Gastrocnemius medialis (tissue), 4 donors: ENCODE measurements at places on chromosomes 12 and 14. TPM values are rescaled to one million over a fixed set of nuclear protein-coding genes. Genes with fewer than 3 reads are reported as not detected.

DNA sequence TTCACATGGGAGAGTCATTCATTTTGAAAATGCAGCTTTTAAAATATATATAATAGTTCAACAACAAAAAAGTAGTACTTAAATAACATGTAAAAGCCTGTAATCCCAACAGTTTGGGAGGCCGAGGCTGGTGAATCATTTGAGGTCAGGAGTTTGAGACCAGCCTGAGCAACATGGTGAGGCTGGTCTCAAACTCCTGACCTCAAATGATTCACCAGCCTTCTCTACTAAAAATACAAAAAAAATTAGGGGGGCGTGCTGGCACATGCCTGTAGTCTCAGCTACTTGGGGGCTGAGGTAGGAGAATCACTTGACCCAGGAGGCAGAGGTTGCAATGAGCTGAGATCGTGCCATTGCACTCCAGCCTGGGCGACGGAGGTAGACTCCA is 256.3 kb upstream of the RGS6 start:
- DNase-seq: no peak

HNRNPC gene
- total RNA-seq: 357 TPM

SEL1L gene
- 50.2 TPM for total RNA-seq

DNA sequence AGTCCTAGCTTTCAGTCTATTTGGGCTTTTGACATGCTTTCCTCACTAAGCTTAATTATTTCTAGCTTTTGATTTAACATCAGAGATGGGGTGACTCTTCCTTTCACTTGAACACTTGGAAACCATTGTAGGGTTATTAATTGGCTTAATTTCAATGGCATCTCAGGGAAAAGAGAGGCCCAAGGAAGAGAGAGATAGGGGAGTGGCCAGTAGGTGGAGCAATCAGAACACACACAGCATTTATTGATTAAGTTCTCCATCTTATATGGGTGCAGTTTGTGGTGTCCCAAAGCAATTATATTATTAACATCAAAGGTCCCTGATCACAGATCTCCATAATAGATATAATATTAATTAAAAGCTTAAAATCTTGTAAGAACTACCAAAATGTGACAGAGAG is 1466.1 kb upstream of the SEL1L start:
- no peak for DNase-seq
